ENCODE measurements at places on chromosomes 16 and 17. TPM values are rescaled to one million over a fixed set of nuclear protein-coding genes. Genes with fewer than 3 reads are reported as not detected.

Gene ZDHHC7
- 96.4 TPM for polyA plus RNA-seq

Gene PABPN1L
- not detected for polyA plus RNA-seq

DNA sequence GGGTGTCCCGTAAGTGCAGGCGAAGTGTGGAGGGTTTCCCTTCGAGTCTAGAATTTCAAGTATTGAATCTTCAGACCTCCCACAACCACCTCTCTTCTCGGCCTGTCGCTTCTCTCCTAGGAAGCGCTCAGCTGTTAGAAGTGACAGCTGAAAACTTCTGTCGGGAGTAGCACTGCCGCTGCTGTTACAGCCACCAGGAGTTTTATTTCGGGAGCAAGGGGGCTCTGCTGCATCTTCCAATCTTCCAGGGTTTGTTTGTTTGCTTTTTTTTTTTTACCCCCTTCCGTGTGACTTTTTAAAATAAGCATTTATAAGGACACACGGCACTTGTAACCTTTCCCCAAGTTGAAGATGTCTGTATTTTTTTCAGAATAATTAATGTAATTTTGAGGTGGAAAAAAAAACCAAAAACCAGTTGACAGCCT is 767 bp downstream of the RPS6KB1 start:
- DNase-seq = peak; percentile 21

- no peak for DNase-seq
Observed at GRCh38 chr17:44487170-44487569, 16.0 kb downstream of the GPATCH8 start.

DNA sequence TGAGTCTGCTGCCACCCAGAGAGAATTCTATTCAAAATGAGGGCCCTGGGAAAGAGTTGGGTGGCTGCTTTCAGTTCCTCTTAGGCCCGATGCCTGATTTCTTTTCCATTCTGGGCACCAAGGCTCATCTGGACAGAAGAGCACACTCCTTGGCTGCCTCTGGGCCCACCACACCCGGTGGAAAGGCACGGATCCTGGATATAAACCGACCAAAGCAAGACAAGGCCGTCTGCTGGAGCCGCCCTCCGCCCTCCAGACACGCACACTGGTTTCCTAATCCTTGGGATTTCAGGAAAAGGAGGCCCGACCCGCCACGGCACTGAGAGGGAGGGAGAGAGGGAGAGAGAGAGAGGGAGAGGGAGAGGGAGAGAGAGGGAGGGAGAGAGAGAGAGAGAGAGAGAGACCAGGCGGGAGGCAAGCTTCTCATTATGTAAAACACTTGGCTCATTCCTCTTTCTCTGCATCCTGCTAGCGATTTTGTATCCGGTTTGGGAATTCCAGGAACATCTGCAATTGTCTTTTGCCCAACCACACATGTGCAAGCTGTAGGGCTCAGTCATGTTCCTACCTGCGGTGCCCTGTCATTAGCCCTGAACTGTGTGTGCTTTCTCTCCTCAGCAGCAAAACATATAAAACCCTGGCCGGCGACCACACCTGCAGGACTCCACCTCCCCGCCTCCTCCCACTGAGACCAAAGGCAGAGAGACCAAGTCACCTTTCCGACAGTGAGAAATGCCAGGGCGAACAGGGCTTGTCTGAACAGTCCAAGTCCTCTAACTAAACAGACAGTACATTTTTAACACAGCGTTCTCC is 347.2 kb downstream of the SOX9 start:
- DNase-seq = peak; percentile 56

- DNase-seq = no peak
Observed at GRCh38 chr17:651596-651995, 63.0 kb downstream of the VPS53 start.

DNA sequence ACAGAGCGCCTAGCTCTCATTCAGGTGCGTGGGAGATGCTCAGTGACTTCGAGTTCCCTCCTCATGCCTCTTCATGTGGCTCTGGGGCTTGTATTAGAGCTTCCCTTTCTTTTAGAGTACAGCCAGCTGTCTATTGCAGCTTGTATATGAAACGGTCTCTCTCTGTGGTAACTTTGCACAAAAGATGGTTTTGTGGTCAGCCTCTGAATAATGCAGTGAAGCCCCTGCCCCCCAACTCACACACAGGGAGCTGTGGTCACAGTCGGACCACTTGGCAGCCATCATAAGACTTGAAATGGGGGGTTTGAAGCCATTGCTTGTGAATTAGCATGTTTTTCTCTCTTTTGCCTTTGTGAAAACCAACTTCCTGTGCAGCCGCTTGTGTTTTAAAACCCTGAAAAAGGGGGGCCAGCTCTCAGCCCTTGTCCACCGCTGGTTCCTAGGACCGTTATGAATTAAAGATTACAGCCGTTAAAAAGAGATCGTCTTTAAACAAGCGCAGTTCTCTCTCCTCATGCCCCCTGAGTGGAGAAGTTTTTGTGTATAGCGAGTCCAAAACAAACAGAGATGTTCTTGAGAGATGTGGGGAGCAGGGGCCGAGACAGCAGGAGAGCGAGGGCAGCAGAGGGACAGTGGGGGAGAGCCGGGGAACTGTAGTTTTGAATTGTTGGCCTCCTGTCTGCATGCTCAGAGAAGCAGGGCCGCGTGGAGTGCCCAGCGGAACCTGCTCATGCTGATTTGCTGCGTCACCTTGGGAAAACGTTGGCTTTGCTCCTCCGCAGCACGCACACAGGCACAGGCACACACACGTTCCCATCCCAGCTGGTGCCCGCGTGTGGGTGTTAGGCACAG is 199.0 kb downstream of the MSI2 start:
- DNase-seq = peak; percentile 26

All from fibroblast of lung (primary cell).